Panc1 (cell line): ENCODE measurements at places on chromosomes 5 and 9.

GRCh38 chr9:93264338-93265125 lies 80.6 kb downstream of the WNK2 start:
- no peak for DNase-seq

DNA sequence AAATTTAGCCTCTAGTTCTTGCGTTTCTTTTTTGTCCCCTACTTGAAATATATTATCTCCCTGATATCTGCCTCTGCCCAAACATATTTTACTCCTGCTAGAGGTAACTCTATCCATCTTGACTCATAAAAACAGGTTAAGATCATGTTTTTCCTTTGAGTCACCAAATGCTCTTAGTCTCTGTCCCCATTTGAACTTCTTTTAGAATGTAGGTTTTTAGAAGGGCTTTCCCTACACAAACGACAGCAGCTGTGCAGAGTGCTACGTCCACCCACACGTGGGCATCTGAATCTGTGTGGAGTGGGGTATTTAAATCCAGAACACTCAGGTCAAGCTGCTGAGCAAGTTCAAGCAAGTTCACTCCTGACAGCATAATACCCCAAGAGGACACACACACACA lies 2.2 kb downstream of the HSD17B3 start:
- no peak for DNase-seq

DNA sequence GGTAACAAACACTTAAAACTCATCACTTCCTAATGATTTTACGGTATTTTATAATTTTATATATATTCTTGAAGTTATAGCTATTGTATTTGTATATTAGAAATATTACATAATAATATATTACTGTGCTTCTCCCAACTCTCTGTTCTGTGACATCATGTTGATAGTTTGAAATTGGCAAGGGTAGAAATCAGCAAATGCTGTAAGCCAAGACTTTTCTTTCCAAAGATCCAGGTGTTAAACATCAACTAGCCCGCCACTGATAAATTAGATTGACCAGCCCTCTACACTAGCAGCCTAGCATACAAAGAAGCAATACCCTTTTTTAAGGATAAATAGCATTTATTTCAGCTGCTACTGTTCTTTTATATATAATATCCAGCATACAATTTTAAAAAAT lies 122.9 kb downstream of the PRELID2 start:
- DNase-seq: no peak

- no peak for DNase-seq
Observed at GRCh38 chr5:178751286-178751685, 20.8 kb upstream of the ZNF354A start.

DNA sequence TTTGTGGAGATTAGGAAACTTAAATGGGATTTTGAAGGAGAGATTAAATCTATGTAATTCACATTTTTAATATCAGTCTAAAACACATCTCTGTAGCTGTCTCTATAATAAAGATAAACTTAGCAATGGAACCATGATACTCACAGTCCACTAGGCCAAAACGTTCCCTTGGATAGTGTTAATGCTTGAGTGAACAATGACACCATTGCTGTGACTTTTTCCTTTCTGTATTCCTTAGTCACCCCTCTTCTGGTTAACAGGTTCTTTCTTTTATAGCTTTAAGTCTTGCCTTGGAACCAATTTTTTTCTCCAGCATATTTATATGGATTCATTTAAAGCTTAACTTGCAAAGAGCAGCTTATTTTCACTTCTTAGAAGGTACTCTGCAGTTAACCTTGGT lies 63.3 kb downstream of the INSL6 start:
- no peak for DNase-seq

GRCh38 chr5:159097784-159098602 lies 1.7 kb downstream of the EBF1 start:
- no peak for DNase-seq

GRCh38 chr9:136746155-136746490 lies 2.2 kb downstream of the LCN6 start:
- DNase-seq: no peak

- DNase-seq: no peak
Observed at GRCh38 chr9:137974746-137975526, 97.4 kb downstream of the CACNA1B start.

DNA sequence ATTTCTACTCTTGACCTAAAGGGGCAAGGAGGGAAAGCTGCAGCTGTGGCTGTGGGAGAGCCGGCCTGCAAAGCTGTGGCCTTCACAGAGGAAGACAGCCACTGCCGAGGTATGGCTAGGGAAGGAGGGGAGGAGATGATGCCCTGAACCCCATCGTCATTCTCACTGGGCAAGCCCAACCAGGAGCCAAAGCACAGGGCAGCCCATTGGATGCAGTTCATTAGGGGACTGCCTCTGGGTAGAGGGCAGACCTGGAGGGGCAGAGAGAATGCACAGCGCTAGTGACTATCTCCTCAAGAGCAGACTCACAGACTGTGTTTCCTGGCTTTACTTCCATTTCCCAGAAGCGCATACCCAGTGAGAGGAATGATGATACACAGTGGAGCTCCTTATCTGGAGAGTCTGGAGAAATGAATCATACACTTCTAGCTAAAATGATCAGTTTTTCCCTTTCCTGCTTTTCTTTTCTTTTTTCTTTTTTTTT lies 47.2 kb upstream of the TTC23L start:
- DNase-seq: no peak
